NCI-H524 (cell line): ENCODE measurements at places on chromosomes 11 and 22.

DNA sequence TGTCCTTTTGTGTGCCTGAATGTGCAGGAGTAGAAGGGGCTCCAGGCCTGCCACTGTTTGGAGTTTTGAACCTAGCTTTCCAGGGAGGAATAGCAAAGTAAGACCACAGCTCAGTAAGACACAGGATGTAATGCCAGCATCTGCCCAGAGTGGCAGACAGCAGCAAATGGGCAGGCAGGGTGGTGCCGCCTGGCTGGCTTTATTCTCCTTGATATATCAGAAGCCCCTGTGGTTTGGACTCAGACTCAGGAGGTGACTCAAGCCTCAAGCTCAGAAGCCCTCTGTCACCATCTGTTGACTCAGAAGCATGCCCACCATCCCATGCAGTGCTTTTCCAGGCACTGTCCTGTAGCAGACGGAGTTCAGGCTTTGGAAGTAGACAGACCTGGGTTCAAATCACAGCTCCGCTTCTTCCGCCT, 72.7 kb upstream of the TTC12 start:
- no peak for DNase-seq

GRCh38 chr22:36902143-36902926, 11.1 kb upstream of the CSF2RB start:
- DNase-seq = no peak

DNA sequence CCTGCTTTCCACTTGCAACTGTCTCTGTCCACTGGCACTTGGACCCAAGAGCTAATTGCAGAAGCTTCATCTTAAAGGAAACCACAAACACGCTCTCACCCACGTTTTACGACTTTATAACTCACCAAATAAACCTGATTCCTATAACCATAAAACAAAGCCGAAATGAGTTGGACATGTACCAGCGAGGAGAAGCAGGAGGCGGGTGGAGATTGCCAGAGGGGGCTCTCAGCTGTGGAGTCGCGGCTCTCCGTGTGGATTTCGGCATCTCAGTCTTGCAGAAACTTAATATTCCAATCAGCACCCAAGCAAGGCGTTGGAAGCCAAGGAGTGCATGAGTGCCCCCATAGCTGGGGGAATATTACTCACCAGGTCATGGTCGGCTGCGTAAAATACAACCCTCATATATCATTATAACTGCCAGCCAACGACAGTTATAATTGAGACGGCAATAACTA, 483.6 kb downstream of the MN1 start:
- no peak for DNase-seq

DNA sequence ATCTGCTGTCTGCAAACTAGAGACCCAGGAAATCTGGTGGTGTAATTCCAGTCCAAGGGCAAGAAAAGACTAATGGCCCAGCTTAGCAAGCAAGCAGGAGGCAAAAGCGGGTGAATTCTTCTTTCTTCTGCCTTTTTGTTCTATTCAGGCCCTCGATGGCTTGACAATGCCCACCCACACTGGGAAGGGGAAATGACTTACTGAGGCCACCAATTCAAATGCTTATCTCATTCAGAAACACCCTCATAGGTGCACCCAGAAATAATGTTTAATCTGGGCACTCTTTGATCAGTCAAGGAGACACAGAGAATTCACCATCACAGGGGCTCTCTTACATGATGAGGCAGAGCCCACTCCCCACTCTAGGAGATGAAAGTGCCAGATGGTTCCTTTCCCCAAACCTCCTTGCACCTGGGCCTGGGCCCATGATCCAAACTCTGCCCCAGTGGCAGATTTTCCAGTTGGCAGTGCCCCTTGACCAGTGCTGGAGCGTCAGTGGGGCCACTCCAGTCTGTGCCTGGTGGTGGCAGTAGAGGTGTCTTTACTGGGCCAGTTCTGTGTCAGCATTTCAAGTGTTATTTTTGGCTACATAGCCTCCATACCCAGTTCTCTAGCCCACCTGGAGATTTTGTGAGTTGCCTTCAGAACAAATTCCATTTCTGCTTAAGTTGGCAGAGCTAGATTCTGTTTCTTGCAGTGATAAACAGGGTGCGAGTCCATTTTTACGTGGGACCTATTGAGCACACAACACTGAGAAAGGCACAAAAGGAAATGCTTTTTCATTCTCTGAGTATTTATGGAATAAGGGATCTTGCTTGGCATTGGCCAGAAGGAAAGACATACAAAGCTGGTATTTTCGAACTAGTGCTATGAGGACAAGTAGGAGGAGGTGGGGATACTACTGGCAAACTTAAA, 7.5 kb downstream of the ELMOD1 start:
- DNase-seq = peak; percentile 40

DNA sequence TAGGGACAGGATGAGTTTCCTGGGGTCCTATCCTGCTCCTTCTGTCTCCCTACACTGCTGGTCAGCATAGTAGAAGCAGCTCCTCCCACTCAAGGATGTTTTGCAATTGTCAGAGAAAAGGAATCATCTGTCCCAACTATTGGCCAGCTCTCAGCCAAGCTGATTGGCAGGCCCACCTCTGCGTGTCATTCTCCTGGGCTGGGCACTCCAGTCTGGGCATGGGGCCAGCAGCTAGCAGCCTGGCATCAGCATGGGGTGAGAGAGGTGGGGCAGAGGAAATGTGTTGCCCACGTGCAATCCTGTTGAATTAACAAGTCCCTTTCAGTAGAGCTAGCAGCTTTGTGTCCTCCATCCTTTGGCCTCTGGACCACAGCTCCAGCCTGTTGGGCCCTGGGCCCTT, 14.1 kb downstream of the ANKK1 start:
- peak; percentile 72 for DNase-seq

GRCh38 chr11:114256967-114257286, 39.3 kb upstream of the NNMT start:
- DNase-seq = peak; percentile 10

GRCh38 chr11:14132312-14132711, 169.8 kb downstream of the SPON1 start:
- DNase-seq = peak; percentile 93

GRCh38 chr11:118819334-118820024, 28.5 kb upstream of the DDX6 start:
- no peak for DNase-seq

DNA sequence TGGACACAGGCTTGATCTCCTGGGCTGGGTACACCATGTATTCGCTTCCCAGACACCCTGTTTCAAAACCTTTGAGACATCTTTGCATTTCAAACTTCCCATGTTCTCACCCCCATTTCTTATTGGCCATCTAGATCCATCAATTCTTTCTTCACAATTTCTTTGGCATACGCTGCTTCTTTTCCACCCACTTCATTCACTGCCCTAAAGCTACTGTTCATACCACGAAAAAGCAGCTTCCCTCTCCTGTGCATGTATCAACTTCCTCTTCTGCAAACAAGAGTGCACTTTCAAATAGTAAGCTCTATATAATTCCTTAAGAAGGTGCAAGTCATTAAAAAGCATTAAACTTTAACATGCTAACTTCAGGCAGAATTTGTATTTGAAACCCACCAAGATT, 21.4 kb downstream of the UVRAG start:
- no peak for DNase-seq
